ENCODE measurements at places on chromosomes 6 and 20.

- no peak for DNase-seq
Measured at GRCh38 chr20:39538317-39538716, 576.2 kb downstream of the DHX35 start.

DNA sequence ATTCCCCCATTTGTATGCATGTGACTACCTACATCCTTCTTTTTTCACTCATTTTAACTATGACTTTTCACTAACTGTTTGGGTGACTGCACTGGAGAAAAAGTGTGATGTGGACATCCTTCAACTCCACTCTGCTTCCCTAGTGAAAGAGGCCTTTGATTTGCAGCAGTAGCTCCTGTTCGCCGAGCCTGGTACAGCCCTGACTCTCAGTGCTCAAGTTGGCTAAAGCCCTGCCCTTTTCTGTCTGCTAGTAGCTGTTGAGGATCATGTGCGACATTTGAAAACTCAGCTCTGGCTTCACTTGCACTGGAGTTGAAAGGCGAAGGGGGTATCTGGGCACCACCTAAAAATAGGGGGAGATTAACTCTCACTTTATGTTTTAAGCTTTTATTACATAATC lies 42.1 kb downstream of the DAAM2 start:
- no peak for DNase-seq

- DNase-seq, result no peak
Measured at GRCh38 chr20:43570496-43570895, 11.7 kb downstream of the SGK2 start.

DNA sequence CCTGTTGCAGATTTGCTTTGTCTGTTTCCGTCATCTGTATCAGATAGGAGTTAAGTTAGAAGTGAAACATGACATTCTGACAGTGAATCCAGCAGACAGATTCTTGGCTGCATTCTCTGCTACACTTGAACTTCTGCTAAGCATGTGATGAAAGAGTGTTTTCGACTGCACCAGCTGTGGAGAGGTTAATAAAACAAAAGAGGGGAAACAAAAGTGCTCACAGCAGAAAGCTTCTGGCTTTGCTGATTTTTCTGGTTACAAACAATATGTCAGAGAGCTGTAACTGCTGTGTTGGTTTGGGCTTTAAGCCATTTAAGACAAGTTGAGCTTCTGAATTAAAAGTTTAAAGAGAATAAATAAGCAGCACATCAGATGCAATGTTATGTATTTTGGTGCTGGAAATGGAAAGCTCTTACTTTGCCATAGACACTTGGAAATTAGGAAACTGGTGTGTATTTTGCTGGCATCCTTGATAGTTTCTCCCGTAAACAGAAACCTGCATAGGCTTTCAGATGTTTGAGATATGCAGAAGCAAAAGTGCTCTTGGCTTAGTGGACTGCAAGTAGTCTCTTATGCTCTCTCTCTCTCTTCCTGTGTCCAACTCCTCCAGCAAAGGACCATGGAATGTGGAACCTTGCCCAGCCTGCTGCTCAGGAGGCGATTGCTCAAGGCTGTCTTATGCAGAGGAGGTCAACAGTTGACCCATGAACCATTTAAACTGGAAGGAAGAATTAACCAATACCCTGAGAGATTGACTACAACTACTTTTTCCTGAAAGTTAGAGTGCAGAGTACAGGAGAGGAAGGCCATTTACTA lies 104.9 kb downstream of the RPS12 start:
- no peak for DNase-seq
